ENCODE measurements at places on chromosomes 2 and 18.

DNA sequence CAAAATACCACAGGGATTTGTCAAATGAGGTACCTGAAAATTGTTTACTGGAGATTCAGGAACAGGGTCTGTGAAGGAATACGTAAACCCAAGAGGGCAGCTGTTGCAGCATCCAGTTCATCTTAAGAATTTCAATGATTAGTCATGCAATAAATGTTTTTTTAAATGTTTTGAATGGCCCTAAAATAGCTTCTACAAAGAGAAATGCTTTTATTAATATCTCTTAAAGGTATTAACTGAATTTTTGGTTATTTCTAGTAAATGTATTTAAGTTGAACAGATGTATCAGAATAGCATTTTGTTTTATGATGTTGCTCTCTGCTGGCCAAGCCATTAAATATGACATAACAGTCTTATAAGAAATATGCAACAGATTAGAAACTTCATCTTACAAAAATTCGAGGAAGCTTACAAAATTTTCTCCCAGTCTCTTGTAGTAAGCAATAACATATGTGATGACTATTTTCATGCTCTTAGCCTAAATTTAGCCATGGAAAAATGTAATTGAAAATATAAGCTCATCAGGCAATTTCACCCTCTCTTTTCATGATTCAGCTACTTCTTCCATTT is 863.9 kb downstream of the SUCLG1 start:
- DNase-seq, result no peak

DNA sequence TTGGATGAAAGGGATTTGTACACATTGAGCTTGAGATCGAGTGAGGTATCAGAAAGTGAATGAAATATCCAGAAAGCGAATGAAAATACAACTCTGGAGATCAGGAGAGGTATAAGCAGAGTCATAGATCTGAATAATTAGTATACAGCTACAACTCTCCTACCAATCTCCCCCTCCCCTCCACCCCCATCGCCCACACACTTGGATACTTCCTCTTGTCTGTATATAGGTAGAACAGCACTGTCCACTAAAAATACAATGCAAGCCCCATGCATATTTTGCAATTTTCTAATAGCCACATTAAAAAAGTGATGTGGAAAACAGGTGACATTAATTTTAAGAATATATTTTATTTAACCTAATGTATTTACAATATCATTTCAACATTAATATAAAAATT is 23.7 kb upstream of the WIPF1 start:
- DNase-seq, result no peak

DNA sequence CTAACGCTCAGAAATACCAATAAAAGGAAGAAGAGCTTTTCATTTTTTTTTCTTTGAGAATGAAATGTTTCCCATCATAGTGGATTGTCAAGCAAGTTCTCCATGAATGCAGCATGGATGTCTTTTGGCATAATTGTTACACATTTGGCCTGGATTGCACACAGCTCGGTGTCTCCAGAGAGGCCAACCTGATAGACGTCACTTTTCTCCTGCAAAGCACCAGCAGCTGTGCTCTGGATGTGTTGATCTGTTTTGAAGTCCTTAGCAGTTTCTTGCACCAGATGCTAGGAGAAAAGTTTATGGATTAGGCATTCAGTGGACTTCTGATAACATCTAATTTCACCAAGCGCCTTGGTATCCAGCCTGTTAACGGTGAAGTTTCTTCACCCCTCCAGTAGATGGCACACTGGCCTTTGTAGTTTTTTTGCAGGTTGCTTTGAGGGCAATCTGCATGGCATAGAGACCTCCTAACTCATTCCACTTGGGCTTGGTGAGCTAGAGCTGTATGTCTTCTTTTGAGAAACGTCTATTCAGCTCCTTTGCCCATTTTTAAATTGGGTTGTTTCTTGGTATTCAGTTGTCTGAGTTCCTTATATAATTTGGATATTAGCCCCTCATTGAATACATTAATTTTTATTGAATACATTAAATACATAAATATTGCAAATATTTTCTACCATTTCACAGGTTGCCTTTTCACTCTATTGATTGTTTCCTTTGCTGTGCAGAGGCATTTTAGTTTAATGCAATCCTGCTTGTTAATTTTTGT is 59.7 kb downstream of the PTH2R start:
- DNase-seq, result no peak

- peak; percentile 62 for DNase-seq
Observed at GRCh38 chr18:3604498-3605408, 154.8 kb downstream of the TGIF1 start.

GRCh38 chr18:48729404-48729803 is 190.6 kb downstream of the CTIF start:
- DNase-seq, result no peak

GRCh38 chr2:207165121-207166038 is at the start of gene KLF7:
TSS of gene KLF7 (minus strand) at chr2:207165948. CDS start at chr2:207165568, 380 bp downstream.
- no peak for DNase-seq
